ENCODE measurements at places on chromosomes 6 and 20. TPM values are rescaled to one million over a fixed set of nuclear protein-coding genes. Genes with fewer than 3 reads are reported as not detected.

The PLCB4 gene
- polyA plus RNA-seq = 15.7 TPM

DNA sequence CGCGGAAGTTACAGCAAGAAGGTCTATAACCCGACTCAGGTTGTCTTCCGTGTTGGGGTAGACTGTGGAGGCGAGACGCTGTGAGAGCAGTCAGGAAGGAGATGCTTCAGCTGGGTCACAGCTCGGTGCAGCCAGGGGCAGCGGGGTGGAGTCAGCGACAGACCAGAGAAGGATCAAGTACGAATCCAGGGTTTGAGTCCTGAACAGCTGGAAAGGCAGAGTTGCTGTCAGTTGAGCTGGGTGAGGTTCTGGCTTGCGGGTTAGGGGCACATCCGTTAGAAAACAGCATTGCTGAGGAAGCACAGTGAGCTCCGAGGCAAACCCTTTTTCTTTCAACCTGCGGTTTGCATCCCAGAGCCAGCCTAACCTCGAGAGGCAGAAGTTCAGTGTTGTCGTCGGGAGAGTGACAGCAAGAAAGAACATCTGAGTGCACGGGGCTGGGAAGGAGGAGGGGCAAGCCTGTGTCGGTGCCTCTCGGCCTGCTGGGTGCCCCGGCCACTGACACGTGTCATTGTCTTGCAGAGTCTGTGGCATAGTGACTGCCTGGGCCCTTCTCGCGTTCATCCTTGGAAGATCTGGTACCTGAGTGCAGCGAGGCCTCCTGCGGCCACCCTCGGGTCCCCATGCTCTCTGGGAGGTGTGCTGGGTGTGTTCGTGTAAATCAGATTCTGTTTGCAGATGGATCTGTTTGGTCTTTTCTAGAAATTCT, 20.0 kb downstream of the PNLDC1 start:
- no peak for DNase-seq

GRCh38 chr20:43525021-43525420, 17.5 kb downstream of the L3MBTL1 start:
- no peak for DNase-seq

GRCh38 chr20:3358676-3359340, 48.7 kb downstream of the DNAAF9 start:
- no peak for DNase-seq
